ENCODE measurements at places on chromosomes 13 and 19.

GRCh38 chr19:39407660-39408391 is 1.2 kb downstream of the ZFP36 start:
- no peak for DNase-seq
- peaks cover 34% of the 10 kb centered on the region for H3K4me1 ChIP-seq
- H3K27me3 ChIP-seq: no peaks in the 10 kb centered on the region
- peaks cover 7% of the 10 kb centered on the region for H3K36me3 ChIP-seq

GRCh38 chr19:35727053-35727955 is 9.5 kb downstream of the KMT2B start:
- H3K27ac ChIP-seq: no peak overlapping the region
- H3K4me3 ChIP-seq: no peak overlapping the region
- H3K36me3 ChIP-seq: peaks cover 93% of the 10 kb centered on the region
- no peaks in the 10 kb centered on the region for H3K4me1 ChIP-seq
- H3K27me3 ChIP-seq: no peaks in the 10 kb centered on the region
- no peak for DNase-seq

DNA sequence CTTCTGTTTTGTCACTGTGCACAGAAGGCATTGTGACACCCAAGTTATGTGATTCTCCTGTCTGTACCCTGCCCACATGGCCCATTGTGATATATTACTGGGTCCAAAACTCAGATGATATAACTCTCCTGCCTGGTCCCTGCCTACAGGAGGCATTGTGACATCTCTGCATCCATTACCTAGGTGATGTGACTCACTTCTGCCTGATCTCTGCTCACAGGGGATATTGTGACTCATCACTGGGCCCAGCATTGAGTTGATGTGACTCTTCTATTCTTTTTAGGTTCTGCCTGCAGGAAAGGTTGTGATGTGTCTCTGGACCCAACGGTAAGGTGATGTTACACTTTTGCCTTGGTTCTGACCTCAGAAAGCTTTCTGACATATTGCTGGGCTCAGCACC is 67.9 kb upstream of the ZNF724 start:
- no peaks in the 10 kb centered on the region for H3K4me1 ChIP-seq
- H3K27ac ChIP-seq: no peak overlapping the region
- DNase-seq: no peak
- H3K27me3 ChIP-seq: no peaks in the 10 kb centered on the region

- DNase-seq: no peak
- no peak overlapping the region for H3K4me3 ChIP-seq
- no peaks in the 10 kb centered on the region for H3K27me3 ChIP-seq
- peaks cover 9% of the 10 kb centered on the region for H3K4me1 ChIP-seq
- H3K27ac ChIP-seq: no peak overlapping the region
These were observed 2.5 kb upstream of the GARIN5A start for GRCh38 chr19:50478901-50479715.

GRCh38 chr13:63614874-63615612 is 2199.4 kb upstream of the PCDH20 start:
- H3K27me3 ChIP-seq: no peaks in the 10 kb centered on the region
- no peak overlapping the region for H3K4me3 ChIP-seq
- H3K36me3 ChIP-seq: no peaks in the 10 kb centered on the region
- H3K27ac ChIP-seq: no peak overlapping the region
- no peaks in the 10 kb centered on the region for H3K4me1 ChIP-seq
